ENCODE measurements at places on chromosomes 2 and 18. TPM values are rescaled to one million over a fixed set of nuclear protein-coding genes. Genes with fewer than 3 reads are reported as not detected.

Gene IGFBP2
- 695 TPM for polyA plus RNA-seq

Gene TWIST2
- polyA plus RNA-seq = 10.2 TPM

Gene SLC4A5
- polyA plus RNA-seq = 1.1 TPM

Gene ANKRD36C
- 2.9 TPM for polyA plus RNA-seq

Gene OR6B2
- not detected for polyA plus RNA-seq

Gene ALKAL2
- not detected for polyA plus RNA-seq

Gene GREB1L
- under 0.01 TPM for polyA plus RNA-seq

Gene SLC5A7
- 0.12 TPM for polyA plus RNA-seq

Gene CCDC121
- polyA plus RNA-seq = 2.7 TPM

Gene EVA1A
- 93.0 TPM for polyA plus RNA-seq

Gene ABCG8
- polyA plus RNA-seq = not detected

Gene TOGARAM2
- polyA plus RNA-seq = 0.69 TPM

Gene PTPN4
- 6.2 TPM for polyA plus RNA-seq

Gene TUBB8B
- not detected for polyA plus RNA-seq

Gene ASIC4
- polyA plus RNA-seq = 0.05 TPM

Gene DHRS9
- polyA plus RNA-seq = not detected

Gene FEV
- 1.2 TPM for polyA plus RNA-seq

Gene AQP4
- not detected for polyA plus RNA-seq

Gene POTEC
- not detected for polyA plus RNA-seq

Gene SCN7A
- polyA plus RNA-seq = 0.05 TPM

Gene SERPINB3
- polyA plus RNA-seq = not detected

Gene EGR4
- polyA plus RNA-seq = 0.02 TPM

Gene FBLN7
- 4.4 TPM for polyA plus RNA-seq

Gene ORC4
- 22.0 TPM for polyA plus RNA-seq

Gene PROM2
- 0.38 TPM for polyA plus RNA-seq

Gene GAL3ST2
- 0.15 TPM for polyA plus RNA-seq

Gene AKAIN1
- not detected for polyA plus RNA-seq

Gene PROKR1
- not detected for polyA plus RNA-seq

Gene ABCG5
- not detected for polyA plus RNA-seq

Gene CFAP53
- polyA plus RNA-seq = 1.6 TPM

Gene AP1S3
- 6.1 TPM for polyA plus RNA-seq

Gene MC5R
- not detected for polyA plus RNA-seq

Gene LIMS1
- polyA plus RNA-seq = 123 TPM
